Amygdala (tissue), 56 donors: ENCODE measurements at places on chromosomes 7 and 10.

- DNase-seq, result no peak
Measured at GRCh38 chr7:13610372-13610771, 379.1 kb downstream of the ETV1 start.

DNA sequence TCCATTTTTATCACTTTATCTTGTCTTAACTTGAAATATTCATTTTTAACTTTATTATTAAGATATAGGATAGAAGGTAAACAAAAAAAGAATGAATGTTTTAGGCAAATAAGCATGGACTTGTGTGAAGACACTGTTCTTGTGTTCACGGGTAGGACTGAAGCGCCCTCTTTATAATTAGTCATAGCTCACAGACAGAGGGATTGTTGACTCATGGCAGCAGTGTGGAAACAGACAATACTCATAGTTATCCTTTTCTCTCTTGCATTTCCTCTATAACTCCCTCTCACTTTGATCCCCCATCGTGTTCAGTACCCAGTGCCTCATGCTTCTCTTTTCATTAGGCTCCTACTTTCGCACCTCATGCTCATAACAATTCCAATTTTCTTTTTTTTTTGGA is 731.8 kb downstream of the PHTF2 start:
- DNase-seq, result no peak

DNA sequence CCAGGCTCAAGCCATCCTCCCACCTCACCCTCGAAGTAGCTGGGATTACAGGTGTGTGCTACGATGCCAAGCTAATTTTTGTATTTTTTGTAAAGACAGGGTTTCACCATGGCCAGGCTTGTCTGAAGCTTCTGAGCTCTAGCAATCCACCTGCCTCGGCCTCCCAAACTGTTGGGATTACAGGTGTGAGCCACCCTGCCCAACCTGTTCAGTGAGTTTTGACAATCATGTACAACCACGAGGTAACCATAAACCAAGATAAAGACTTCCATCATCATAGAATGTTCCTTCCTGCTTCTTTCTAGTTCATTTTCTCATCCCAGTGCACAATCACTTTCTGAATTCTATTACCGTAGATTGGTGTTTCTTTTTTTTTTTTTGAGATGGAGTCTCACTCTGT is 30.5 kb upstream of the MKRN1 start:
- no peak for DNase-seq

GRCh38 chr7:37439653-37440026 is 9.0 kb downstream of the ELMO1 start:
- DNase-seq, result no peak

DNA sequence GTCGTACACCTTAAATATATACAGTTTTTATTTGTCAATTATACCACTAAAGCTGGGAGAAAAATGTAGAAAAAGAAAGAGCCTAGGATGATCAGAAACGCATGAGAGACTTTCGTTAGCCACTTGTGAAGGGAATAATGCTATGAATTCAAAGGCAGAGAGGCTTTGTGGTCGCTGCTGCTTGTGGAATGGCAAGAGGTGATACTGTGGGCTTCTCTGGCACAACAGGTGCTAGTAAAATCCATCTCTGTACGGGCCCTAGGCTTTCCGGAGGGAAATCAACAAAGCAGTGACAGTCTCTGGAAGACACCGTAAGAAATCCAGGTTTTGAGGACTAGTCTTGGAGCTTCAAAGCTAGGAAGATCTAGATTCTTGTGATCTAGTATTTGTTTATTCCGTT is 52.6 kb downstream of the LRRC72 start:
- DNase-seq, result no peak

GRCh38 chr7:101666741-101667140 is 37.6 kb upstream of the MYL10 start:
- no peak for DNase-seq

- DNase-seq, result no peak
Measured at GRCh38 chr10:75137533-75138438, 26.3 kb downstream of the SAMD8 start.

GRCh38 chr7:74174606-74175082 is 488 bp downstream of the EIF4H start:
- no peak for DNase-seq

- peak; percentile 44 for DNase-seq
Measured at GRCh38 chr10:60943316-60944057, 498 bp downstream of the RHOBTB1 start.
